ENCODE measurements at places on chromosomes 4 and X. TPM values are rescaled to one million over a fixed set of nuclear protein-coding genes. Genes with fewer than 3 reads are reported as not detected.

Gene UGT2B17
- not detected for total RNA-seq

Gene ZNF718
- 2.4 TPM for total RNA-seq

Gene CDS1
- not detected for total RNA-seq

Gene HSFX3
- total RNA-seq: not detected

Gene CD40LG
- total RNA-seq: not detected

Gene IL21
- total RNA-seq: not detected

Gene RNF212
- 4.6 TPM for total RNA-seq

Gene ERCC6L
- 0.09 TPM for total RNA-seq

Gene ADH7
- total RNA-seq: not detected

Gene XKRX
- not detected for total RNA-seq

Gene NAP1L2
- not detected for total RNA-seq

Gene FSTL5
- not detected for total RNA-seq

Gene SPATA18
- total RNA-seq: 2.9 TPM
